ENCODE measurements at places on chromosomes 2 and 18.

GRCh38 chr2:135914485-135914884, 38.2 kb upstream of the MCM6 start:
- no peak for DNase-seq

DNA sequence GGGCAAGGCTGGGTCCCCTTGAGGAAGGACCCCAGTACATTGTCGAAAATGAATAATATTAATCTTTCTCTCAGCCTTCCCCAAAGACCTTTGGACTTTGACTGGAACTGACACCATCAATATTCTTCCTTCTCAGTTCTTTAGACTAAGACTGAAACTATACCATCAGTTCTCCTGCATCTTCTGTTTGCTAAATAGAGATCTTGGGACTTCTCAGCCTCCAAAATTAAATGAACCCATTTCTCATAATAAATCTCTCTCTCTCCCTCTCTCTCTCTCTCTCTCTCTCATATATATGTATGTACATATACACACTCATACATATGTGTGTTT, 39.7 kb upstream of the VRK2 start:
- DNase-seq = no peak

DNA sequence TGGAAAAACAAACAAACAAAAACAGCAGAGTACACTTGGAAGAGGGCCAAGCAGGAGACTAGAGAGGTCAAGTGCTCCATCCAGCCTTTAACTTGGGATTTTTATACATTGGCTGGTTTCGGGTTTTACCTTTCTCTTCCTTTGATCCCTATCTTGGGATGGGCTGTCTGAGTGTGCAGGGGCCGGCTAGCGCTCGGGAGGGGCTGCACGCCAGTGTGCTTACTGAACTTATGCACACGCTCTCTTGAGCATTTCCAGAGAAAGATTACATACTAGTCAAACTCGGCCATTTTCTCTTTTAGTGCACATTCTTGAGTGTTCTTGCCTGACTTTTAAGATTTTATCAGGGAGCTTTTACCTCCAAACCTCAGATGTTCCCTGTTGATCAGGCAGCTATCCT, 707.8 kb downstream of the DSC3 start:
- DNase-seq = no peak

- no peak for DNase-seq
These were observed 64.2 kb upstream of the OTOS start for GRCh38 chr2:240204431-240205276.

GRCh38 chr2:140695155-140695554, 1435.7 kb downstream of the LRP1B start:
- DNase-seq = no peak

DNA sequence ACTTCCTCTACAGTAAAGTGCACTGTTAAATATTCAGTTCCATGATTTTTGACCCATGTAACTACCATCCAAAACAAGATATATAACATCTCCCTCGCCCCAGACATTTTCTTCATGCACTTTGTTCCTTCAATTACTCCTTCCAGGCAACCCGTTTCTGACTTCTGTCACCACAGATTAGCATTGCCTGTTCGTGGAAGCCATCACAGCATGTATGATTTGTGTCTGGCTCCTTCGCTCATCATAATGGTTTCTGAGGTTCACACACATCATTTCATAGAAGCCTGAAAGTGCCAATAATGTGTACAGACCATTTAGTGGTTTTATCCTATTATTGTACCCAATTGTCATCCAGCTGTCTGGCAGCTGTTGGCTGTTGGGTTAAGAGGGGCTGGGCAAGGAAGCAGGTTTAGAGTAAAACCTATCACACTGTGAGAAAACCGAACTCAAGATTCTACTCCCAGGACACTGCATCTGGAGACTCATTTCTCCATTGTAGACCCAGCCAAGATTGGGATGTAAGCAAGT, 16.1 kb downstream of the ARHGAP28 start:
- DNase-seq = no peak

DNA sequence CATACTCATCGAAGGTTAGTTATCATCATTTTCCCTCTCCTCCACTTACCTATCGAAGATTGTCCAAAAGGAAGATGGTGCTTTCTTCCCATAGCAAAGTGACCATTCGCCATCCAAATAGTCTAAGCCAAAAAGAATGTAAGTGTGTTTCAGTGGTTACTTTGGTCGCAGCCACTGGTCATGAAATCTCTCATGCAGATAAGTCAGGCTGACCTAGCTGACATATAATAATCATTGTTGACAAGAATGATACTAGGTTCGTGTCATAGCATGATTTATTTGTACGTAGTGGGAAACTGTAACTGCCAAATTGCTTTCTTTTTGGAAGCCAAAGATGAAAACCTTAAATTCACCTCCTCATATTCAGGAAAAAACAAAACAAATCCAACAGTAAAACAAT, 89.6 kb upstream of the PMAIP1 start:
- no peak for DNase-seq

- no peak for DNase-seq
These were observed 86.0 kb downstream of the FMNL2 start for GRCh38 chr2:152420936-152421335.

- no peak for DNase-seq
These were observed 44.7 kb downstream of the AFTPH start for GRCh38 chr2:64568836-64569235.

GRCh38 chr2:161134547-161135518, 25.4 kb upstream of the TANK start:
- no peak for DNase-seq

DNA sequence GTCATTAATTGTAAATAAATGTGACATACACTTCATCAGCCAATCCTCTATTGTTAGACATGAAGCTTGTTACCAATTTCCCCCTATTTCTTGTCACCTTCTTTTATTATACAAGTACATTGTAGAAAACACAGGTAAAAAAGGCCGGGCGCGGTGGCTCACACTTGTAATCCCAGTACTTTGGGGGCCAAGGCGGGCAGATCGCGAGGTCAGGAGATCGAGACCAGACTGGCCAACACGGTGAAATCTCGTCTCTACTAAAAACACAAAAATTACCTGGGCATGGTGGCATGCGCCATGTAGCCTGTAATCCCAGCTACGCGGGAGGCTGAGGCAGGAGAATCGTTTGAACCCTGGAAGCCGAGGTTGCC, 42.7 kb upstream of the UBE2F start:
- DNase-seq = no peak

DNA sequence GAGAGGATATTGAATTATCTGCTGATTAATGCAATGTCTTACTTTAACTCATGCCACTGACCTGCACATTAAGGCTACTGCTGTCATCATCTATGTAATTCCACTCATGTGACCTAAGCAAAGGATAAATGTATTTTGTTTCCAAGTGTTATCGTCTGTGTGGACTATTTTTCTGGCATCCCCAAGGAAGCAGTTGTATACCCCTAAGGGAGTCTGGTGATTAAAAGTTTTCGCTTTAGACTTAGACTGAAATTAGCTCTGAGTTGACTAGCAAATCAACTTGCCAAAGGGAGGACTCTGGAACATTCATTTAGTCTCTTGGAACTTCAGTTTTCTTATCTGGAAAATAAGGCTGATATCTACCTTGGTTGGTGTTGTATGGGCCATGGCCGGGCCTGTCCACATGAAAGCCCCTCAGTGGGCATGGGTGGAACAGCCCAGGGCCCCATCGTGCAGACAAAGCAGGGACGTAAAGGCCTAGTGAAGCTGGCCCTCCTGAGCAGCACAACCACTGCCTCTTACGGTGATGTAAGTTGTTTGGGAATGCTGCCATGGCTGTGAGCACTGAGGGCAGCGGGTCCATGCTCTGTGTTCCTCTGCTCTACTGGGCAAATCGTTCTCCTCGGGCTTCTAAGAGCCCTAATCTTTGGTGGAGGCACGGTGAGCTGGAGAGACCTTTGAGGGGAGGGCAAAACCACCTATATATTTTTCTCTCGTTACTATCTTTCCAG, 144.4 kb upstream of the RNF152 start:
- no peak for DNase-seq

DNA sequence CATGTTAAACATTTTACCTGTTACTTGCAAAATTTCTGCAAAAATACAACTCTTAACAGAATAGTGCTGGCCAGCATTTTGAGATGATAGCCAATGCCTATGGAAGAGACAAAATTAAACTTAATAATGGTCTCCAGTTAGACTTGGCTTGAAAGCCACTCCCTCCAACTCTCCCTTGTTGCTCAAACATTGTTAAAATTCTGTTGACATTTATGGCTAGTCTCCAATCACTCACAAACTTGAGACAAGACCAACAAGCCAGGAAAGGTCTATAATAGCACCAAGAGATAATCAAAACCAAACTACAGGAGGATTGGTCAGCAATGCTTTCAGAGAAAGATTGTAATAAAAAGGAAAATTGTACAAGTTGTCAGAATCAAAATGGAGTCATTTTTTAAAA, 770.7 kb upstream of the NXPH2 start:
- no peak for DNase-seq
